ENCODE measurements at places on chromosomes 7 and 10. TPM values are rescaled to one million over a fixed set of nuclear protein-coding genes. Genes with fewer than 3 reads are reported as not detected.

Gene DYNC1I1
- total RNA-seq = not detected

Gene ANXA8L1
- total RNA-seq = not detected

Gene CTTNBP2
- total RNA-seq = not detected

Gene AKR1D1
- total RNA-seq = not detected

Gene FAM25C
- not detected for total RNA-seq

Gene NRCAM
- not detected for total RNA-seq

Gene MYL7
- not detected for total RNA-seq

Gene GIMAP5
- 44.4 TPM for total RNA-seq

Gene EN2
- total RNA-seq = not detected

Gene CALHM3
- not detected for total RNA-seq

Gene ASIC3
- total RNA-seq = 4.0 TPM

Gene SVIL
- total RNA-seq = 10.1 TPM

Data from activated CD4-positive, alpha-beta T cell treated with anti-CD3 and anti-CD28 coated beads, Interleukin-2, amount 10 ng/mL, durations not matched to agents 24 days and 14 days (primary cell).